ENCODE measurements at places on chromosomes 3 and 15. TPM values are rescaled to one million over a fixed set of nuclear protein-coding genes. Genes with fewer than 3 reads are reported as not detected.

ZDHHC23 gene
- polyA plus RNA-seq, result 0.99 TPM

TMEM212 gene
- not detected for polyA plus RNA-seq

PCLAF gene
- not detected for polyA plus RNA-seq

COLQ gene
- polyA plus RNA-seq, result 29.3 TPM

NOX5 gene
- 0.23 TPM for polyA plus RNA-seq

ZNF592 gene
- 20.3 TPM for polyA plus RNA-seq

NR2E3 gene
- 8.3 TPM for polyA plus RNA-seq

BRK1 gene
- 151 TPM for polyA plus RNA-seq

HRH1 gene
- polyA plus RNA-seq, result 3.5 TPM

GP9 gene
- 0.13 TPM for polyA plus RNA-seq

PRTG gene
- polyA plus RNA-seq, result 3.3 TPM

GRCh38 chr3:143236226-143236964 is 116.8 kb downstream of the CHST2 start:
- DNase-seq, result no peak

GRCh38 chr3:192077795-192078497 is 617.0 kb downstream of the PYDC2 start:
- DNase-seq, result no peak

DNA sequence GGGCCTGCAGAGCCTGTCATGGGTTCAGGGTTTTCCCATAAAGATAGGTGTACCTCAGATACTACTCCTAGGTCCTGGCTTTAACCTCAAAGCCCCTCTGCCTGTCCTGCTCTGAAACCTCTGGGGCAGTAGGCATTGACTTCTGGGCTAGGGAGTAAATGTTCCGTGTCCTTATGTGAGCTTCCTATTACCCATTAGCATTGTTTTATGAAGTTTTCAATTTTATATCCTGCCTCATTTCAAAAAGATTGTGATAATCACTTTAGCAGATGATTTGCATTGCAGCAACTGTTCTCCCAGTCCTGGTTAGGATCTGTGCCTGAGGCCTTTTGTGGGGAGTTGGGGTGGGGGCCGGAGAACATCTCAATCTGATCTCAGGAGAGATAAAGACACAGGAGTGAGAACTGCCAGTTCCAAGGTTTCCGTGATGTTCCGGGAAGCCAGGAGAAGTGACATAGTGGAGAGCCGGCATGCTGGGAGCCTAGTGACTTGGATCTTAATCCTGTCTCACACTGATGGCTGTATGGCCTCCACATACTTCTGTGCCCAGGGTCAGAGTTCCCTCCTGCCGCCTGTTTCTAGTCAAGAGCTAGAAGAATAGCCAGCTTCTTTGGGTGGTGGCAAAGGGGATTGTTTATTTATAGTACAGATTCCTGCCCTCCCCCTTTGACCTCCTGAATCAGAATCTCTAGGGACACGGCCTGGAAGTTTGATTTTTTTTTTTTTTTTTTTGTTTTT is 10.6 kb downstream of the TPM1 start:
- no peak for DNase-seq

GRCh38 chr3:152296971-152297370 is 28.2 kb downstream of the MBNL1 start:
- no peak for DNase-seq

- DNase-seq, result no peak
Observed at GRCh38 chr15:49686599-49686998, 65.8 kb downstream of the DTWD1 start.

- no peak for DNase-seq
Observed at GRCh38 chr15:43270676-43271306, 4.1 kb upstream of the TGM5 start.

GRCh38 chr15:100202309-100202960 is 139.3 kb downstream of the ADAMTS17 start:
- no peak for DNase-seq

- DNase-seq, result no peak
Observed at GRCh38 chr3:172877011-172877410, 126.5 kb downstream of the ECT2 start.

DNA sequence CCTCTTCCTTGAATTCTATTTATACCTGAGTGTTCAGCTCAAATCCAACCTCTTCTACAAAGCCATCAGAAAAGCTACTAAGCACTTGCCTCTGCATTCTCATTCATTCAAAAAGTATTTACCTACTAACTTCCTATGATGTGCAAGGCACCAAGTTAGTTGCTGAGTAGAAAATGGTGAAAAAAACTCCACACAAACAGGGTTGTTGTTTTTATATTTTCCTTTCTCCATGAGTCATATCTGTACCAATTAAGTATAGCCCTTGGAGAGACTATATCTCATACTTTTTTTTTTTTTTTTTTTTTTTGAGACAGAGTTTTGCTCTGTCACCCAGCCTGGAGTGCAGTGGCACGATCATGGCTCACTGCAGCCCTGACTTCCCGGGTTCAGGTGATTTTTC is 67.7 kb downstream of the IGF2BP2 start:
- DNase-seq, result no peak

DNA sequence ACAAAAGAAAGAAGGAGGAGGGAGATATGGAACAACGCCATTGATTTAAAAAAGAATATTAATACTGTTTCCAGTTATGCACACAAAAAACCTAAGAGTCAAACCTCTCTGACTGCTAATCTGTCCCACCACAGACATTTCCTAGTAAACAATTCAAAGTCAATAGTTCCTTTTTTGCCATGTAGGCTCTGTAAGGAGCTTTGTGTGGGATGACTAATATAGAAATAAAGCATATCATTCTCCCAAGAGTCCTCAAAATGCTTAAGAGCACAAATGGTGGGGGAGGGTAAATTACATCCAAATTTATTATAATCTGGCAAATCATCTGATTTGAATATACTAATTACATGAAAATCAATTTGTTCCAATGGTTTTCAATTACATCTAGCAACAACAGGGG is 155.9 kb upstream of the CNTN4 start:
- DNase-seq, result no peak

DNA sequence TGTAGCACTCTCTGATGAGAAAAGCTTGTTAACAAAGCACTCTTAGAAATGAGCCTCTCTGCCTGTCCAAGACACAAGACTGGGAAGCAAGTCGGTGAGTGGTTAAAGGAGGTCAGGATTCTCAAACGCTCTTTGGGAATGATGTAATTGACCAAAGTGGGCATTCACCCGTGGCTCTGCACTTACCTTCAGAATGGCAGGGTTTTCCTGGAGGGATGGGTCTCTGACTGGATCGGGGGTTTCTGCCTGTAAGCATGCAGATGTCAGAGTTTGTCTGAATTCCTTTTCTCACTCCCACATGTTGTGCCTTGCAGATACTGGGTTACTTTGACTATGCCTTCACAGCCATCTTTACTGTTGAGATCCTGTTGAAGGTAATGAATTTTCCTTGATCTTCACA is 106.3 kb downstream of the CHDH start:
- no peak for DNase-seq

DNA sequence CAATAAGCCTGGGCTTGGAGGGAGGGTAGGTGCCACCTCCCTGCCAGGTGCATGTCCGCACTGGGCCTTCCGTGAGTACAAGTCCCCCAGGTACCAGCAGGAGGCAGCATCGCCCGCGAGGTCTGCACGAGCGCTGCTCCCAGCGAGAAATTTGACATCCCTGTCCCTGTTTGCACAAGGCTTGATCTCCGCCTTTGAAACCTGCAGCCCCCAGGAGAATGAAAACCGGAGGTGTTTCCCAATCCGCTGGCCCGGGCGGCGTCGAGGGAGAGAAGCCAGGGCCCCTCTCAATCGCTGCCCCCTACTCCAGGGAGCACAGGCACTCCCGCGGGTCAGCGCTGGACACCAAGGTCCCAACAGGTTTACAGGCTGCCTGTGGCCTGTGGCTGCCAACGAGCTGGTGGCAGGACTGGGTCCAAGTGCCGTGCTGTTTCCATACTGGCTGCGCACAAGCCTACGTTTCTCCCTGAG is 961 bp downstream of the HAPLN3 start:
- DNase-seq, result no peak

- no peak for DNase-seq
Observed at GRCh38 chr15:54618120-54618519, 578.6 kb downstream of the RSL24D1 start.

- DNase-seq, result no peak
Observed at GRCh38 chr3:142645236-142645793, 49.1 kb downstream of the PLS1 start.

- no peak for DNase-seq
Observed at GRCh38 chr3:114452256-114452655, 158.4 kb downstream of the TIGIT start.

- no peak for DNase-seq
Observed at GRCh38 chr3:117726776-117727175, 1017.2 kb downstream of the TUSC7 start.

DNA sequence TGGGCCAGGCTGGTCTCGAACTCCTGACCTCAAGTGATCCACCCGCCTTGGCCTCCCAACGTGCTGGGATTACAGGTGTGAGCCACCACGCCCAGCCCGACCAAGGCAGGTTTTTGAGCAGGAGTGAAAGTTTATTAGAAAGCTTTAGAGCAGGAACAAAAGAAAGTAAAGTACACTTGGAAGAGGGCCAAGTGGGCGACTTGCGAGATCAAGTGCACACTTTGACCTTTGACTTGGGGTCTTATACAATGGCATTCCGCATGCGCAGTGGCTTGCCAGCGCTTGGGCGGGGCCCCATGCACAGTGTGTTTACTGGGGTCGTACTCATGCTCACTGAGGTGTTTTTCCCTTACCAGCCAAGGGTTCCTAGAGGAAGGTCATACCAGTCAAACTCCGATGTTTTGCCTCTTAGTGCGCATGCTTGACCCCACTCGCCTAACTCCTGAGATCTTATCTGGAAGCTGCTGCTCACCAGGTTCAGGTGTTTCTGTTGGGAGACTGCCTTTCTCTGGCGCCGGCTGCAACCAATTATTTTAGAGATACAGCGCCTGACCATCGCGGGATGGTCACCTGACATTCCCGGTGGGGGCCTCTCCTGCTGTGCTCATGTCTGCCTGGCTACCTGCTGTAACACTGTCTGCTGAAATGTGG is 46.9 kb upstream of the FLNB start:
- DNase-seq, result no peak

- no peak for DNase-seq
Observed at GRCh38 chr3:113223475-113224281, 12.3 kb downstream of the BOC start.

DNA sequence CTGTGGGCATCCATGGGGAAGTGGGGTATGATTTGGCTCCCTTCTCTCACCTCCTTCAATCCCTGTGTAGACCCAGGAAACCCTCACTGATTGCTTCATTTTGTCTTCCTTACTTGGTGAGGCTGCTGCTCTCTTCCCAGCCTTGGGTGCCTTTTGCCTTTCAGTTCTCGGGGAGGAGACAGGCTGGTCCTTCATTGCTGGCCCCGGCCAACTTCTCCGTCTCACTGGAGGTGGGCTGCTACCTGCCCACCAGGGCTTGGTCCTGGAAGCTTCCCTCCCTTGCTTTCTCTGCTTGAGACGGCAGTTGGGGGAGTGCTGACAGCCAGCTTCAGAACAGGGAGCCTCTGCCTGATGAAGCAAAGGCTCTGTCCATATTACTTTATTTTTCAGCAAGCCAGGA is 4.7 kb downstream of the FOXL2 start:
- DNase-seq, result no peak

GRCh38 chr3:48662145-48662752 is 437 bp downstream of the CELSR3 start:
- DNase-seq, result no peak

DNA sequence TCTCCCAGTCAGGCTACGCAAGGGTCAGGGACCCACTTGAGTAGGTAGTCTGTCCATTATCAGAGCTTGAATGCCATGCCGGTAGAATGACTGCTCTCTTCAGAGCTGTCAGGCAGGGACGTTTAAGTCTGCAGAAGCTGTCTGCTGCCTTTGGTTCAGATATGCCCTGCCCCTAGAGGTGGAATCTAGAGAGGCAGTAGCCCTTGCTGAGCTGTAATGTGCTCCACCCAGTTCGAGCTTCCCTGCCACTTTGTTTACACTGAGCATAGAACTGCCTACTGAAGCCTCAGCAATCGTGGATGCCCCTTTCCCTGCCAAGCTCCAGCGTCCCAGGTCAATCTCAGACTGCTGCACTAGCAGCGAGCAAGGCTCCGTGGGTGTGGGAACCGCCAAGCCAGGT is 57.5 kb upstream of the SETMAR start:
- no peak for DNase-seq

DNA sequence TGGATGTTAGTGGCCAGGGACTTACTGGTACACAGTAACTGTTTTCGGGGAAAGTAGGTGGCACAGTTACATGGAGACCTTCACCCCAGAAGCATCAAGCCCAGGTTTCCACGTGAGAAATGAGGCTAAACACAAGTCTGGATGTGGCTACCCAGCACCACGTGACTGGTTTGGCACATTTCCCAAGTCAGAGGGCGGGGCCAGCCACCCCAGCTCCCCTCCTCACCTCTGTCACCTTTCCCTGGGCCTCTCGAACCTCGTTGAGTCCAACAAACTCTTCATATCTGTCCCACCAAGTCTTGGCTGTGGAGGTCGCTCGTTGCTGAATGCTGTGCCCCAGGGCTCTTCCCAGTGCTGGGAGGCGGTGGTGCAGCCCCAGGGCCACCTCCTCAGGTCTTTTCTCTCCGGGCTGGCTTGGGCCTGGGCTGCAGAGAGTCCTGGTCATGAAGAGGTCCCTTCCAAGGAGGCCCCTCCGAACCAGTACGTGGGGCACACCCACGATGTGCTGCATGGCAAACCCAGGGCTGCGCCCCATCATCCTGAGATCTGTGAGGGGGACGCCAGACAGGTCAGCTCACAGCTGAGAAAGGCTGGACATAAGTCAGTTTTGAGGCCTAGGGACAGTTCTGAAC is 4.8 kb upstream of the PLXNB1 start:
- no peak for DNase-seq

DNA sequence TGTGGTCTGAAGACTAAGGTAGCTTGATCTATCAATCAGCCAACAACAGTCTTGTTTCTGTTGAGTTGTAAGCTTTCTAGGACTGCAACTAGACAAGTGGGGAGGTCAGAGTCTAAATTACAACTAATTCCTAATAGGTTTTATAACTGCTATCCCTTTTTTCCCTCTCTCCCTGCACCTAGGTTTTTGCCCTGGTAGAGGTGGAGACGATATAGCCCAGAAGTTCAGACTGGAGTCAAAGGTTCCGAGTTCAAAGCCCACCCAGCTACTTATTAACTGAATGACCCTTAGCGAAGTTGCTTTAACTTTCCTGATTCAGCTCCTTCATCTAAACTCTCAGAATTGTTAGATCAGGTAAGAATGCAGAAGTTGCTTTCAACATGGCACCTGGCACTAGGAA is 100.6 kb downstream of the IGF2BP2 start:
- no peak for DNase-seq

DNA sequence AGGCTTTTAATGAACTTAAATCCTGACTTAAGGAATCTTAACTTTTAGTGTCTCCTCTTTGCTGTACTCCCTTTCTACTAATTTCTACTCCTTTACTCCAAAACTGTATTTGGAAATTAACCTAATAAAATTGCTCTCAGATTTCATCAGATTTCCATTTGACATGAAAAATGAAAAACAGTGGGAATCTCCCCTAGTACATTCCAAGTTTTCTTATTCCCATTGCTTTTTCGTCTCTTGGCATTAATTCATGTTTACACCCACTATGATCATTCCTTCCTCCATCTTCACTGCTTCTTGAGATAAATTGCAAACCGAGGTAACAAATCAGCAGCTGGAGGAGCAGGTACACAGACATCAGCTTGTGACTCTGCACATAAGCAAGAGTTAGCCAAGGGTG is 208.7 kb downstream of the VGLL3 start:
- no peak for DNase-seq

- DNase-seq, result no peak
Observed at GRCh38 chr3:165895919-165896318, 58.7 kb upstream of the BCHE start.

- DNase-seq, result no peak
Observed at GRCh38 chr3:82416830-82417229, 655.4 kb upstream of the GBE1 start.
